ENCODE measurements at places on chromosomes 1 and 21.

DNA sequence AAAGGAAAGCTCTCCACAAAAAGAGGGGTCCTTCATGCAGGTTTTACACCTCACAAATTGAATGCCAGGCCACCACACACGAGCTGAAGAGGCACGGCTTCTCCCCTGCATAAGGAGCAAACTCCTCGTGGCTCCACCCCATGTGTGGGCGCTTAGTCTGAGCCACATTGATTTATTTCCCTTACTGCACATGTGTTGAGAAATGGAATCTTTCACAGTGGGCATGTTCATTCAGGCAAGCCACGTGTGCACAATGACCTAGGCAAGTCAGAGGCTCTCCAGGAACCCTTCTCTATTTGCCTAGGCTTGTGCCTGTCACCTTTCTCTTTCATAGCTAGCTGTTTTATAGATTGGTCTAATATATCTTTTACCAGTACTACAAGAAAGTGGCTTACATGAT lies 120.5 kb downstream of the LTN1 start:
- DNase-seq, result no peak

DNA sequence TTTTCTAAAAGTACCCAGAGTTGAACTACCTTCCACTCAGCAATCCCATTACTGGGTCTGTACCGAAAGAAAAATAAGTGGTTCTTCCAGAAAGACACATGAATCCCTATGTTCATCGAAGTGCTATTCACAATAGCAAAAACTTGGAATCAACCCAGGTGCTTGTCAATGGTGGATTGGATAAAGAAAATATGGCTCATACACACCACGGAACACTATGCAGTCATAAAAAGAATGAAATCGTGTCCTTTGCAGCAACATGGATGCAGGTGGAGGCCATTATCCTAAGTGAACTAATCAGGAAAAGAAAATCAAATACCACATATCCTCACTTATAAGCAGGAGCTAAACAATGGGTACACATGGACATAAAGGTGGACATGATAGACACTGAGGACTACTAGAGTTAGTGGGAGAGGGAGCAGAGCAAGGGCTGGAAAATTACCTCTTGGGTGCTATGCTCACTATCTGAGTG lies 32.9 kb upstream of the JUN start:
- no peak for DNase-seq

DNA sequence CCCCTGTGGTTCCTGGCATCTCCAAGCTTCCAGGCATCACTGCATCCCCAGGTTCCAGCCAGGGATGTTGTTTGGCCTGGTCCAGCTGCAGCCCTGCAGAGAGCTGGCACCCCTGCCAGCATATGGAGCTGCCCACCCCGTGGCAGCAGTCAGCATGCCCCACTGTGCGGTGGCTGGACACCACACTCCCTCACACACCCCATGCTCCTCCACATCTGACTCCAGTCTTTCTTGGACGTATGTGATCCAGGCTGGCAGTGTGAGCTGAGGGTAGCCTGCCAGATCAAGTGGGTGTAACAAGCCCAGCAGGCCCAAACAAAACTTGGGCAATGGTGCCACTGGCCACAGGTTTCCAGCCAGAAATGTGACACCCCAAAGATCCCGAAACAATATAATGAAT lies 620.4 kb downstream of the RWDD3 start:
- no peak for DNase-seq

DNA sequence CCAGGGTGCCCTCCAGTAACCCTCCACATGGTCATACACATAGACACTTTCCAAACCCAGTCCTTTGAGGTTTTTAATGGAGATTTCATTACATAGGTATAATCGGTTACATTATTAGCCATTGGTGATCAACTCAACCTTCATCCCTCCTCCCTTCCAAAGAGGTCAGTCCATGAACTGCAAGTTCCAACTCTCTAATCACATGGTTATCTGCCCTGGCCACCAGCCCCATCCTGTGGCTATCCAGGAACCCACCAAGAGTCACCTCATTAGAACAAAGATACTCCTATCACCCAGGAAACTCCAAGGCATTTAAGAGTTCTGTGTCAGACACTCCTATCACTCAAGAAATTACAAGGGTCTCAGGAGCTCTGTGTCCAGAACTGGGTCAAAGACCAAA lies 12.2 kb downstream of the ATP1A4 start:
- DNase-seq, result no peak

DNA sequence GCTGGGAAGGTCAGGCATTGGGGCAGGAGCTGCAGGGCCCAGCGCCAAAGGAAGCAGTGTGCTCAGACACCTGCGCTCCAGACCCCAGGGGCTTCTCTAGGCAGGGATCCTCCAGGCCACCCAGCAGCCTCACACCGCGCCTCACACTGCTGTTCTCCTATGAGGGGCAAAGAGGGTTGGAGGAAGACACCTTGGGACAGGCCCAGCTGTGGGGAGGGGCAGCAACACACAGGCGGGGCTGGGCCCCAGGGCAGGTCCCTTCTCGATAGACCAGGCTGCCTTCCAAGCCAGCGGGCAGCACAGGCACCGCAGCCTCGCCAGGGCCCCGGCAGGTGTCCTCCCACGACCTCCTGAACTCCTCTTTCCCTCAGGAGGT lies 20.7 kb upstream of the PRSS38 start:
- DNase-seq, result no peak

All from NT2/D1 (cell line).